Retina (tissue), 1 donor: ENCODE measurements at places on chromosomes 11 and 22.

DNA sequence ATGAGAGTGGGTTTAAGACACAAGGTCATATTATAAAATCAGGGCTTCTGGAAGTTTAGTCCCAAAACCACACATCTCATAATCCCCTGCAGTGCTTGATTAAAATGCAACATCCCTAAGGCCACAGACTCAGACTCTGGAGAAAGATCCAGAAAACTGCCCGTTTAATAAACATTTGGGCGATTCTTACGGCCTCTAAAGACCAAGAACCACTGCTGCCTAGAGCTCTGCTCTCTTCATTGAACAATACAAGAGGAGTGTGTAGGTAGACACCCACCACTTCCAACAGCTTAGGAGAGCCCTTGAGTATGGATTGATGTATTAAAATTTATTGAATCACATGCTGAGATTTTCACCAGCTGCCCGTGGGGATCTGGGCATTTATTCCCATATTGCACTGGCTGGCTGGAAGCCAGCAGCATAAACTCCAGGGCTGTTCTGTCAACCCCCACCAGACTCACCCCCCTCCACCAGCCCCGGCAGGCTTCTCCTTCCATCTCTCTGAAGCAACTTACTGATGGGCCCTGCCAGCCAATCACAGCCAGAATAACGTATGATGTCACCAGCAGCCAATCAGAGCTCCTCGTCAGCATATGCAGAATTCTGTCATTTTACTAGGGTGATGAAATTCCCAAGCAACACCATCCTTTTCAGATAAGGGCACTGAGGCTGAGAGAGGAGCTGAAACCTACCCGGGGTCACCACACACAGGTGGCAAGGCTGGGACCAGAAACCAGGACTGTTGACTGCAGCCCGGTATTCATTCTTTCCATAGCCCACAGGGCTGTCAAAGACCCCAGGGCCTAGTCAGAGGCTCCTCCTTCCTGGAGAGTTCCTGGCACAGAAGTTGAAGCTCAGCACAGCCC, 749 bp upstream of the BEST1 start:
- peak; percentile 86 for DNase-seq

- no peak for DNase-seq
These were observed 36.6 kb upstream of the NFAM1 start for GRCh38 chr22:42468841-42469240.

DNA sequence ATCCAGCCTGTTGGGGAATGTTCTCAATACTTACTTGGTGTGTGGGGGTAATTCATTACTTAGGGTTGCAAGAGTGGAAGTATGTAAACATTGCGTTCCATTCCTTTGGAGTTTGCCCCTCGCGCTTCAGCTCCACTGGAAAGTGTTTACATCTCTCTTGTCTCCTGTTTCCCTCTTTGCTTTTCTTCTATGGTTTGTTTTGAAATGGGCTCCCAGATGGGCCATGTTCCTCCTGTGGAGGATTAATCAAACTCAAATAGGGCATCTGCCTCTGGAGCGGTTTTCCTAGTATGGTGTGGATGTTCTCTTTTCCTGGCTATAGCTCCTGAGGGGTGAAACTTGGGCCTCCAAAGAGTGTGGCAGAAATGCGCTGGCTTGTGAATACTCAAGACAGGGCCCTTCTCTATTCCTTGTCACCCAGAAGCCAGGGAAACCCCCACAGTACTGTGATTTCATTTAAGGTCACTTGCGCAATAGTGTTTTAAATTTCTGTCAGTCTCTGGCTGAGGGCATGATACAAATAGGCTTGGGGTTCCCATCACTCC, 51.9 kb downstream of the CD44 start:
- DNase-seq = no peak

DNA sequence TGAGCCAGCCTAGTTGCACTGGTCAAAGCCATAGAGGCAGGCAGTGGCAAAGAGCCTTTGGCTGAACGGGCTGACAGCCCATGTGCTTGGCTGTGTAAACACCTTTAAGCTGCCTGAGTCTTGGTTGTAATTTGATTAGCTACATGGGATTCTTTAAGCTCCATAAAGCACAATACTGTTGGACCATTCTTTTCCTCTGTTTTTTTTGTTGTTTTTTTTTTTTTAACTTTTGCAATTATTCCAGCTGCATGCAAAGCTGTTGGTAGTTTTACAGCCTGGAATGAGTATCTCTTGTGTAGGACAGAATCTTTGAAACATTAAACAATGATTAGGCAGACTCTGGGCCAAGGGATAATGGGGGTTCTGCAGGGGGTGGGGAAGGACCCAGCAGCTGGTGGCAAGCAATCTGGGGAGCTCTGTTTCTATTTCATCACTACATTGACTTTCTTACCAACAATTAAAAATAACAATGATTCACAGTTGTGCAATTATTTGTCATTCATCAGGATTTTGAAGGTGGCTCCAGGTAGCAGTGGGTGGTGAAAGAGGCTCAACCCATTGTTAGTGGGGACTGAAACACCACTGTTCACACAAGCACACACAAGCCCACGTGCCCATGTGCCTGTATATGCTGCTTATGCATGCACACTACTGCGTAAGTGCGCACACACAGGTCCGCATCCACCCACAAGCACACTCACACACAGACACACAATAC, 69.5 kb upstream of the CSNK2A3 start:
- DNase-seq = no peak

DNA sequence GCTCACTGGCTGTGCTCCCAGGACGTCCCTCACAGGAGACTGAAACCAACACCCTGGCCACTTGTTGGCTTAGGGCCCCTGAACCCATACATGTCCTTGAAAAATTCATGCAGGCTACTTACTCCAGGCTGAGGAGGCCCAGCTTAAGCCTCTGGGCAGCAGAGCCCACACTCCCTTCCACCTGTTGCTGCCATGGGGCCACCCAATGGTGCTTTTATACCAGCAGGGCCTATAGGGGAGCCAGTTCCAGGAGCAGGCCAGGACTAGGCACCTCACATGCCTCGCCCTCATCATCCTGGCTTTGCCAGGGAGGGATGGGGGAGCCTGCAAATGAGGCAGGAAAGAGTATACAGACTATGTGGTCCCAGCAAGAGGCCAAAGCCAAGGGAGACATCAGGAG, 181.7 kb upstream of the NECTIN1 start:
- DNase-seq = no peak
